ENCODE measurements at places on chromosomes 2 and 18.

- DNase-seq, result no peak
These were observed 298.7 kb upstream of the COL3A1 start for GRCh38 chr2:188675391-188676009.

DNA sequence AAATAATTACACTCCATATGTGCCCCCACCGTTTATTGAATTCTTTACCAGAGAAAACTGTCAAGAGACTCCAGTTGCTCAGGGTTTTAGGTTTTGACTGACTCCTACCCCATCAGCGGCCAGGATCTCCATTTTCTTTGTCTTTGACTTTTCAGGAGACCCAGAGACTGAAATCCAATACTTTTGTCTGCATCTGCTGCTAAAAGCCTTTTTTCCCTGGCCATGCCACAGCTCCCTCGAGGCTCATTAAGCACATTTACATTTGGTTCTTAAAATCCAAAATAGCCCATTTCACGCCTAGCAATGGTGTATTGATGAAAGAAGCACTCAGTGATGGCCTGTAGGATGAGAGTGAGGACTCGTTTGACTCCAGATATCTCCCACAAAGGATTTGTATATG lies 332.6 kb upstream of the ACVR2A start:
- DNase-seq, result peak; percentile 64

- no peak for DNase-seq
These were observed 57.7 kb downstream of the PDCL3 start for GRCh38 chr2:100620481-100620880.

DNA sequence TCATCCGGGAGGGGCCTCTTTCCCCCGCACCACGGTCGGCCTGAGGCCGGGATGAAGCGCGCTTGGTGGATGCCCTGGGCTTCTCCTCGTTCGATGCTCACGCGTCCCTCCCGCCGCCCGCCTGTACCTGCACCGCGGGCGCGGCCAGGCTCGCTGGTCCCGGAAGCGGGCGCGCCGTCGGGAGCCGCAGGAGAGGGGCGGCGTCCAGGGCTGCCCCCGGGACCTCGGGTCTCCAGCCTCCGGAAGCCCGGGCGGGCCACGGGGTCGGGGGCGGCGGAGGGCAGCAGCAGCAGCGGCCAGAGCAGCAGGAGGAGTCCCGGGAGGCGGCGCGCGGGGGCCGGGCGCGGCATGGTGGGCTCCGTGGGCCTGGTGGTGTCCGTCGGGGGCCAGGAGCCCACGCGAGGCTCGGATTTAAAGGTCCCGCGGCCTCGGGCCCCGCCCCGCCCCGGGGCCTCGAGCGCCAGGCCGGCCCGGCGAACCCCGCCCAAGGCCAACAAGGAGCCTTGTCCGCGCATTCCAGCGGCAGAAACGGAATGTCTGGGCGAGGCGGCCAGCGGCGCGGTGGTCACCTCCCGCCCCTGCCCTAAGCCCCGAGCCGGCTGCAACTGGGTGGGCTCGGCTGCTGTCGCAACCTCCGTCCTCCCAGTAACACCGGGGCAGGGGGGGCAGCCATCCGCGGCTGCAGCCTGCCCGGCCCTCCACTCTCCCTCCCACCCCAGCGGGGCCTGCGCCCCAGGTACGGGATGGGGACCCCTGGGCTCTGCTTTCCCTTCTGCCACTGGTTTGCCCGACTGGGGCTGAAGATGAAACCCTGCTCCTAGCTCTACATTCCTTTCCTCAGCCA lies at the start of gene MATN3:
Gene MATN3, minus strand, starts transcription at position 387 of the 844 bp plus-strand sequence. Its CDS starts 37 bp downstream, at position 350.
- no peak for DNase-seq

GRCh38 chr18:73531601-73532000 lies 616.0 kb downstream of the FBXO15 start:
- no peak for DNase-seq

Data from NCI-H2171 (cell line).